ENCODE measurements at places on chromosomes 16 and 17.

GRCh38 chr16:68251832-68252231, 6.7 kb downstream of the PLA2G15 start:
- no peak for DNase-seq

DNA sequence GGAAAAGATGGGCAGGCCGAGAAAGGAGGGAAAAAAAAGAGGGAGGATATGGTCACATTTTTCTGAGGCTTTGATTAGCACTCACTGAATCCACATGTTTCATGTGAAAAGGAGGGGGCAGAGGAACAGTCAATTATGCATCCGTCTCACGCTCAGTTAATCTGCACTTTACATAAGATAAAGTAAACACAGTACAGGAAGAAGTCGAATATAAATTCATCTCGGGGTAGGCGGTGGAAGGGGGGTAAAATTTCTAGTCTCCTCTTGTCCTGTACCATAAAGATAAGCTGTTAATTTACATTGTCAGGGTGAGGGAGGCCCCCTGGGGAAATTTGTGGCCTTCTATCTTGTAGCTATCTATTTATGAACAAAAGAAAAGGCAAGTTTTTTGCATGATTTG, 73.1 kb upstream of the CES5A start:
- no peak for DNase-seq

DNA sequence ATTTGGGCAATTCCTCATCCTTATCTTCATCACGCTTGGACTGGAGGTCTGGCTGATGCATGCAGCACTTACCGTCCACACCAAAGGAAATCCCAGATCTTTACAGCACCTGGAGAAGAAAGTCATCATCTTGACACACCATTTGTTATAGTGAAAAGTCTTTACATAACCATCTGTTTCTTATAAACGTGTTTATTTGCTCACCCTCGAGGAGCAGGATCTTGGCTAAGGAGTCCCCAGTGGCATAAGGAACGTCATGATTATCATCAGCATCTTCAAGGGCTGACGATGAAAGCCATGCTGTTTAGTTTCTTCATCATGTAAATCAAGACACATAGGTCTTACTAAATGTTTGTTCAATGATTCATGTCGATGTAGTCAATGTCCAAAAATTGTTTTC, 248.8 kb upstream of the ELAC2 start:
- no peak for DNase-seq

GRCh38 chr17:61398721-61399130, 917 bp upstream of the TBX2 start:
- no peak for DNase-seq

- no peak for DNase-seq
Measured at GRCh38 chr17:74603037-74603635, 11.1 kb upstream of the CD300LD start.

- DNase-seq: no peak
Measured at GRCh38 chr16:85629853-85630252, 16.7 kb downstream of the GSE1 start.

DNA sequence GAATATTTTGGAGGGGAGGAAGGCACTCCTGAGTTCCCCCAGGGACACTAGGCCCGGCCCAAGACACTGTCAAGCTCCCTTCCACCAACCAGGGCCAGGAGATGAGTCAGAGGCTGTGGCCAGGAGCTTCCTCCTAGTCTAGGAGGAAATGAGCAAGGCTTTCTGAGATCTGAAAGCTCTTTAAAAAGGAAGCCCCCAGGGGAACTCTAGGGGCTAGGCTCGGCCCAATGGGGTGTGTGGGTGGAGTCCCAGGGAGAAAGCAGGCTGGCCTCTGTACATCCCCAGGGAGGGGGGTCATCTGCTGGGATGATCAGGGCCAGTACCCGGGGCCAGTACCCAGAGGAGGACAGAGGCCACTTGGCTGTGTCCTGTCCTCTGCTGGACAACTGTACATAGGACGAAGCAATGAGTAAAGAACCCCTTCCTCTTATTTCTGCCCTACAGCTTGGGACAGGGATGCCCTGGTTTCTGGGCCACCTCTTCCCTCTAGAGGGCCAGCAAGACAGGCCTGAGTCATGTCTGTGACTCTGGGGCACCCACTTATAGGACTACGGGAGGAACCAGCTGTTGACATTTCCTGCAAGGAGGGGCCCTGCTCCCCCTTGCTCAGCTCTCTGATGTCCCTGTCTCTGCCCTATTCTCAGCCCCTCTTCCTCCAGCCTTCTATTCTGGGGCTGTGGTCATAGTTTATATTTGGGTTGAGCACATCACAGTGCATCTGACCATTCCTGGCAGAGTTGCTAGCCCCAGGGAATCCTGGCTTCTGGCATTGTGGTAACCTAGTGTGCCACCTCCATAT, 2.7 kb downstream of the FHOD1 start:
- no peak for DNase-seq

GRCh38 chr16:72072514-72073342, 9.7 kb downstream of the HPR start:
- no peak for DNase-seq

- DNase-seq: no peak
Measured at GRCh38 chr16:78462288-78463208, 363.1 kb downstream of the WWOX start.

- no peak for DNase-seq
Measured at GRCh38 chr17:35856603-35857002, 12.1 kb downstream of the HEATR9 start.

DNA sequence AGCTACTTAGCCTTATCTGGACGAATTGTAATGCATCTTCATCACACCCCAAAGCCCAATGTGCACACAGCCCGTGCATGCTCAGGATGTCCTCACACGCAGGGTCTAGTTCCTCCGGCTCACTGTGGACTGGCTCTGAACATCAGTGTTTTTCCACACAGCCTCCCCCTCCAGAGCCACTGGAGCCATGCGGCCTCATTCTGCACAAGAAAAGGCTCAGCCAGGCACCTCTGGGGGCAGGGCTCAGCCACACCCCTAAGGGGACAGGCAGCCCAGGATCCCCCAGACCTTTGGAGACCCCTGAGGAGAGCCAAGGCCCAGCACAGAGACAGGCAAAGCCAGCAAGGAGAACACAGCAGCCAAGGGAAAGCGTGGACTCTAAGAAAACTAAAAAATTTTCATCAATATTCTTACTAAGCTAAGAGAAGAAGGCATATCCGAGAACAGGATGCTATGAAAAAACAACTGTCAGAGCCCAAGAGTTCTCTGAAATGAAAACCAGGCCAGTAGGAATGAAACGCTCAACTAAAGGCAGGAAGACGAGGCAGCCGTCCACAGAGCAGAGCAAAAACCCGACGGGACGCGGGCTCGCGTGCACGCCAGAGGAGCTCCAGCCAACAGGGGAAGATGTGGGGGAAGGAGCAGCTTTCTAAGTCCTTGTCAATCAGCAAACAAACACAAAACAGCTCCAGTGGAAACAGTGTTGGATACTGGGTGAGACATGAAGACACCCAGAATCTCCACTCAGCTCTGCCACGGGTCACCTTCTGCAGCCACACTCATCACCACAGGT, 34.5 kb downstream of the MAP1LC3B start:
- no peak for DNase-seq
